Activated CD8-positive, alpha-beta memory T cell treated with anti-CD3 and anti-CD28 coated beads for 4 hours (primary cell): ENCODE measurements at places on chromosomes 2 and 18.

GRCh38 chr2:15159751-15160177, 401.4 kb downstream of the NBAS start:
- DNase-seq, result no peak

GRCh38 chr18:12313530-12314245, 5.6 kb downstream of the TUBB6 start:
- no peak for DNase-seq

GRCh38 chr2:62202019-62202722, 6.3 kb downstream of the B3GNT2 start:
- no peak for DNase-seq

- DNase-seq, result no peak
Observed at GRCh38 chr2:230668184-230668938, 44.3 kb upstream of the CAB39 start.

- DNase-seq, result no peak
Observed at GRCh38 chr2:54599326-54599710, 124.1 kb upstream of the EML6 start.

GRCh38 chr2:27019459-27019858, 13.3 kb upstream of the TMEM214 start:
- no peak for DNase-seq

DNA sequence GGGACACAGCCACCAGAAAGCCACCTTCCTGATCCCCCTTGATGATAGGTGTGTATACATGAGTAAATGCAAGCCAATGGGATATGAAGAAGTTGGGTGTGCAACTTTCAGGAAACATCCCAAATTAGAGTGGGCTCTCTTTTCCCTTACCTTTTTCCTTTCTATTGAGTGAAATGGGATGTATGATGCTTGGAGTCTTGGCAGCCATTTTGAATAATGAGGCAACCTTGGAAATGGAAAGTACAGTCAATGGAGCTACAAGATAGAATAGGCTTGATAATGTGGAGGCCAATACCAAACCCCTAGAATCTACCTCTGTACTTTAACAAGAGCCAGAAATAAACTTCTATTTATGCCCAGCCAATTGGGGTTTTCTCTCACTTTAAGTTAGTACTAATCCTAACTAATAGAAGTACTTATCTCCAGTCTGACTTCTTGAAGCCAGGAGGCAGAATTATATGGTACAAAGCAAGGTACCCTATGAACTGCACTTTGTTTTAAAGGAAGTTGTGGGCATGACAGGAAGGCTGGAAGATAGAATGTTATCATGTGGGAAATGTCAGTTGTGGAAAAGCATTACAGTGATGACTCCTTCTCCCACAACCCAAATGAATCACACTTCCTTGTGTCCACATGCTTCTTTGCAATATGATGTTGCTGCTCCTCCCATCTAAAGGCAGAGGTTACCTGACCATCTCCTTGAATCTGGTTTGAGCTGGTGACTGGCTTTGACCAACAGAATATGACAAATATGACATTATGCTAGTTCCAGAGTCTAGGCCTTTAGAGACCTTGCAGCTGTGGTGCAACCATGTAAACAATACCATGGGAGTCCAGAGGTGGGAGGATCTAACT, 12.9 kb upstream of the NABP1 start:
- no peak for DNase-seq

DNA sequence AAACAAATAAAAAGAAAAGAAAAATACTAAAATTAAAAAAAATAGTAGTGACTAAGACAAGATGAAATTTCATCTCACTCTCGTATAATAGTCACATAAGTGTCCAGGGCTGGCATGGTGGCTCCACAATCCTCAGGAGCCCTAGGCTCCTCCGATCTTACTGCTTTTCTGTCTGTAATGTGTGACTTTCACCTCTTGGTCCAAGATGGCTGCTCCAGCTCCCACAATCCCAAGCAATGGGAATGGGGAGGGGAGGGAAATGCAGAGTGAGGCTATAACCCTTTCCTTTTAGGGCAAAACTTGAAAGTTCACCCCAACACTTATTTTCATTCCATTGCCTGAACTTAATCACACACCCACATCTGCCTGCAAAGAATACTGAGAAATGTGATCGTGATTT, 90.4 kb downstream of the MOGAT1 start:
- DNase-seq, result no peak

- no peak for DNase-seq
Observed at GRCh38 chr2:149991576-149991975, 404.0 kb upstream of the MMADHC start.

GRCh38 chr2:239831001-239831731, 194.0 kb downstream of the NDUFA10 start:
- no peak for DNase-seq

DNA sequence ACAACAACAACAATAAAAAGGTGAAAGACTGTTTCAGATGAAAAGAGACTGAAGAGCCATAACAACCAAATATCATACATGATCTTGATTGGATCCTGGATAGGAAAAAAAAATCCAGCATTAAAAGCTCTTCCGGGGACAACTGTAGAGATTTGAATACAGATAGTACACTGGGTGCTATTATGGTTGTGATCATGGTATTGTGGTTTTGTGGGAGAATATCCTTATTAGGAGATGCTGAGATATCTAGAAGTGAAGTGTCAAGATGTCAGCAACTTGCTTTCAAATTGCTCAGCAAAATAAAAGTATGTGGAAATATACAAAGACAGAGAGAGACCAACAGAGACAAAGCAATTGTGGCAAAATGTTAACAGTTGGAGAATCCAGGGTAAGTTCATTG, 15.5 kb upstream of the SPATA3 start:
- no peak for DNase-seq

- no peak for DNase-seq
Observed at GRCh38 chr18:29753379-29753778, 1289.2 kb downstream of the DSC3 start.

- no peak for DNase-seq
Observed at GRCh38 chr2:186129767-186130581, 356.1 kb upstream of the ZC3H15 start.

- DNase-seq, result no peak
Observed at GRCh38 chr2:73611867-73612266, 30.4 kb downstream of the NAT8 start.

DNA sequence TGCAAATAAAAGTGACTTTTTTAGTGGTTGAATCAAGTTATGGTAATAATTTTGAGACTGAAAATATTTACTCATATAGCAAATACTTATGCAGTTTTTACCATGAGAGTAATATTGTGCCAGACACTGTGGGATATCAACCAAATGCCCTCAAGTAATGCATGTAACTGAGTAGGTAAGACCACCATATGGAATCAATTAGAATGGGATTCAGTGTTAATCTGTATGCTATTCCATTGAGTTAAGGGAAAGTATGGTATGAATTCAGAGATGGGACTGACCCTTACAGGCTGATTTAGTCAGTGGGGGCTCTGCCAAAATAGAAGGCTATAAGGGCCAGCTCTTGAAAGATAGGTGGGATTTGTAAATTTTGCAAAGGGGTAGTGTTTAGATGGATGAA, 131.6 kb downstream of the CCDC85A start:
- DNase-seq, result no peak

DNA sequence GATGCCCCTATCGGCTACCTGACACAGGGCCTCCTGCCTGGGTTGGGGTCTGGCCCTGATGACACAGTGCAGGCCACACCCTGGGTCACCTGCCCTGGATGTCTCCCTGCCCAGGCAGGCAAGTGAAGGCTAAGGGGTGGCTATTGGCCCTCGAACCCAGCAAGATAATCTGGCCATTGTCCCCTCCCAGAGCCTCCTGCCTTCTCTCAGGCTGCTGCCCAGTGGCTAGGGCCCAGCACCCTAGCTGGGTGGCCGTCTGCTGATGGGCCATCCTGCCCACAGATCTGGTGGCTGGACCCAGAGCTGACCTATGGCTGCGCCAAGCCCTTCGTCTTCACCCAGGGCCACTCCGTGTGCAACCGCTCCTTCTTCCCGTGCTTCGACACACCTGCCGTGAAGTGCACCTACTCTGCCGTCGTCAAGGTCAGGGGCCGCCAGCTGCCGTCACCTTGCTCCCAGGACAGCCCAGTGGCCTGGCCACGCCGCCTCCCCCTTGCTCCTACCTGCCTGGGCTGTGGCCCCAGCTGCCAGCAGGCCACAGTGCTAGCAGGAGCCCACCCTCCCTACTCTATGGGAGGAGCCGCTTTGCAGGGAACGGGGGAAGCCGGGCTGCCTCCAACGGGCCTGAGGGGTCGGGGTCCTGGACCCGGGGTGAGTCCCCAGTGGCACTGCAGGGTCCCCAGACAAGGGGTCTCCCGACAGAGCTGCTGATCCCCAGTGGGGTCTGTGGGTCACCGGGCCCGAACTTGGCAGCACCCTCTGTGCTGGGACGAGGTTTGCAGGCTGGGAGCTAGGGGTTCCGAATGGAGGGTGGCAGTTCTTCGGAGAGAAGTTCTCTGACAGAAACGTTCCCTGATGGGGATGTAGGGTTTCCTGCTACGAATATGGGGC, 4.1 kb downstream of the RNPEPL1 start:
- DNase-seq, result no peak

GRCh38 chr2:159114835-159115234, 146.4 kb downstream of the TANC1 start:
- no peak for DNase-seq

- no peak for DNase-seq
Observed at GRCh38 chr2:66488946-66489345, 54.0 kb downstream of the MEIS1 start.

DNA sequence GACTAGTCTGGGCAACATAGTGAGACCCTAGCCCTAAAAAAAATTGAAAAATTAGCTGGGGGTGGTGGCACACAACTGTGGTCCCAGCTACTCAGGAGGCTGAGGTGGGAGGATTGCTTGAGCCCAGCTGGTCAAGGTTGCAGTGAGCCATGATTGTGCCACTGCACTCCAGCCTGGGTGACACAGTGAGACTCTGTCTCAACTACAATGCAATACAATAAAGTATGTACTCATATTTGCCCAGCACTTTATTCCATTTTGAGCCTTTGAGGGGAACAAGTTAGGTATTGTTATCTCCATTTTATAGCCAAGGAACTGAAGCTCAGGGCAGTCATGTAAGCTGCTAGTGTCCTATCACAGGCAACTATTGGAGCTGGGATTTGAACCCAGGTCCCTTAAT, 49.3 kb upstream of the PLB1 start:
- no peak for DNase-seq

DNA sequence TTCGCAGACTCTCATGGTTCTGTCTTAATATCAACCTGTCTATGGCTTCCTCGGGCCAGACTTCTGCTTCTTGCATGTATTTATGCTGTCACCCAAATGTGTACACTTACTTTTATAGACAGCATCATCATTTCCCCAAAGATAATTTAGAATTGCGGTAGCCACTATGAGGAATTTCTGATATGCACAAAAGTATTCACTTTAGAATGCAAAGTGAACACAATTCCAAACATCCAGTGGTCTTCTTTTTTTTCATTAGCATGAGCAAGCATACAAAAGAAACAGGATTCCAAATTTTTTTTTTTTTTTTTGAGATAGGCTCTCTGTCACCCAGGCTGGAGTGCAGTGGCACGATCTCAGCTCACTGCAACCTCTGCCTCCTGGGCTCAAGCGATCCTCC, 21.0 kb upstream of the MCFD2 start:
- DNase-seq, result no peak

- no peak for DNase-seq
Observed at GRCh38 chr2:202454536-202454935, 78.4 kb downstream of the BMPR2 start.

- no peak for DNase-seq
Observed at GRCh38 chr18:21192308-21192624, 49.8 kb upstream of the GREB1L start.

- DNase-seq, result no peak
Observed at GRCh38 chr2:138185827-138186226, 221.6 kb downstream of the HNMT start.

DNA sequence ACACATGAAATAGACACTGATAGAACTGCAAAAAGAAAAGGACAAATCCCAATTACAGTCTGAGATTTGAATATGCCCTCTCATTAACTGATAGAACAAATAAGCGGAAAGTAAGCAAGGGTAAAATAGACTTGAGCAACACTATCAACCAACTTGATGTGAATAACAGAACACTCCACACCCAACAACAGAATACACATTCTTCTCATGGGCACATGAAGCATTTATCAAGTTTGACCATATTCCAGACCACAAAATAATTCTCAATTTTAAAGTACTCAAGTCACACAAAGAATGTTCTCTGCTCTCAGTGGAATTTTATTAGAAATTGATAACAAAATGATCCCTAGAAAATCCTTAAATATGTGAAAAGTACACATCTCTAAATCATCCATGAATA, 19.0 kb downstream of the ETAA1 start:
- DNase-seq, result no peak

DNA sequence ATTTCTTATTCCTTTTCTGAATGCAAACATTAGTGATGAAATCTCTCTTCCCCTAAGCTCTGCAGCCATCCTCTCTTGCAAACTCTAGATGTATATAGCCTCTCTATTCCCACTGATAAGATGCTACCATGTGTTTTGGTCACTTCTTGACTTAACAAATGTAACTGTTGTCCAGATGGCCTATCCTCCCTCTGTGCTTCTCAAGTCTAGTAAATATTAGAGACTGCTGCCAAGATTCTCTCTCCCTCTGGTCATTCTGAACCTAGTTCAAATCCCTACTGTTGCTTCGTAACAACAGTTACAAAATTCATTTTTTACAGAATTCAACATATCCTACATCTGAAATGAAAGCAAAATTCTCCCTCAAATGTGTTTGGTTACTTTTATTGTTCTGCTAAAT, 156.6 kb downstream of the TXNL1 start:
- no peak for DNase-seq

DNA sequence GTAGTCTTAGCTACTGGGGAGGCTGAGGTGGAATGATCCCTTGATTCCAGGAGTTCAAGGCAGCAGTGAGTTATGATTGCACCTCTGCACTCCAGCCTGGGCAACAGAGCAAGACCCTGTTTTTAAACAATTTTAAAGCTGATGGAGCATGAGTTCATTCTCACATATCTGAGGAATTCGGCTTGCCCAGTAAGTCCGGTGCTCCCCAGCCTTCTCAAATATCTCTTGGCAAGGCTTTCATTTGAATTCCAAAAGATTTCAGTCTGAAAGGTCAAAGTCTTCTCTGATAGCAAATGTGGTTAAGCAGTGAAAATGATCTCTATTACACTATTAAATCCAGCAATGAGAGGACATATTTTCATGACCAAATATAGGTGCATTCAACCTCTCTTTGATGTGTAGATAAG, 27.9 kb downstream of the PIEZO2 start:
- no peak for DNase-seq

DNA sequence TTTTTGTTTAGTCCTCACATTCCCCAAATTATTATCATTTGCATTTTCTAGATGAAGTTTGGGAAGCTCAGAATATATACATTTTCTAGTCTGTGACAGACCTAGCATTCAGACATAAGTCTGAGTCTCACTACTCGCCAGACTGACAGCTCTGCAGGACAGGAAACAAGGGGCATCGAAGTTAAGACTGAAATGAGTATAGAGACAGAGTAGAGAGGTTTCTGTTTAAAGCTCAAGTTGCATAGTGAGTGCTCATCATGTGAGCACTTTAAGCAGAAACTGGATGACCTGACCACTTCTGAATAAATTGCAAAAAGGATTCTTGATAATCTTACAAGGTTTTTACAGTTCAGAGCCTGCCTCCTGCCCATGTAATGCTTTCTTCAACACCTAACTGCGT, 1.1 kb downstream of the HADHB start:
- DNase-seq, result no peak

GRCh38 chr2:119943058-119943457, 69.8 kb upstream of the EPB41L5 start:
- DNase-seq, result no peak
